ENCODE measurements at places on chromosomes 13 and 19.

DNA sequence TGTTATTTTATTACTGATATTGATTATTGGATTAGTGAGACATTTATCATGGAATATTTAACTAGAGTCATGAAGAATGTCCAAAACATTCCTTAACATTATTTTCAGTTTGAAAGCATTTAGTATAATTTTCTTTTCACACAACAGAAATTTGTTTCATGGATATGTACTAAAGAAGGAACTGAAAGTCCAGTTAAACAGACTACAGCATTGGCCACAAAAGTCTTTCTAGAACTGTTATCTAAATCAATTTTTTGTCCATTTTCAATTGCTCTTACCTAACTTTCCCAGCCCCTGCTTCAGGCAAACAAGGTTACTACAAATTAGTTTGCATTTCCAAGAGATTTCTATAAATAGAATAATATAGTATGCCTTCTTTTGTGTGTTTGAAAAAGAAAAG lies 1018.0 kb upstream of the PCDH20 start:
- no peak for DNase-seq

- no peak for DNase-seq
These were observed 3.3 kb upstream of the AURKC start for GRCh38 chr19:57227502-57227901.

GRCh38 chr13:90713441-90714133 lies 633.9 kb upstream of the MIR17HG start:
- DNase-seq, result no peak

GRCh38 chr19:48632692-48633147 lies 4.5 kb downstream of the DBP start:
- no peak for DNase-seq

- DNase-seq, result no peak
These were observed 119.7 kb downstream of the ABCC4 start for GRCh38 chr13:95181586-95181985.

DNA sequence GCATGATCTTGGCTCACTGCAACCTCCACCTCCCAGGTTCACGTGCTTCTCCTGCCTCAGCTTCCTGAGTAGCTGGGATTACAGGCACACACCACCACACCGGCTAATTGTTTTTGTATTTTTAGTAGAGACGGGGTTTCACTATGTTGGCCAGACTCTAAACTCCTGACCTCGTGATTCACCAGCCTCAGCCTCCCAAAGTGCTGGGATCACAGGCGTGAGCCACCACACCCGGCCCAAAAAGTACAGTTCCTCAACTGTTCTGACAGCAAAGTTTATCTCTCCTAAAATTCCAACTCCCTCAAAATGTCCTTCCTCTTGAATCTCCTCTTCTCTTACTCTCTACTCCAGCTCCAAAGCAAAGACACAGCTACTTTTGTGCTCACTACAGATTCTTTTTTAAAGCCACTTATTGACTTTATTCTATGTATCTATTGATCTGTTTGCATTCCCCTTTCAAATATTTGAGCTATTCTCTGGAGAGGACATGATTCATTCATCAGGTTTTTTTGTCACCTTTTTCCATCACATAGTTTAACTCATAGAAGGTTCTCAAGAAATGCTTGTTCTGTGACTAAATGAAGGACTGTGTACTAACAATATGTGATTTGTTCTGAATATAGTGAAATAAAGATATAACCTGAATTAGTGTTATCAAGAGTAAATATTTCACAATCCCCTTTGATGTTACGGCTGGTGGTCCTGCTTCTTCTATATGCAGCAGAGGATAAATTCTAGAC lies 142.2 kb downstream of the TBC1D4 start:
- no peak for DNase-seq

GRCh38 chr19:53826876-53827275 lies 2.8 kb upstream of the NLRP12 start:
- no peak for DNase-seq

- DNase-seq, result no peak
These were observed 46.8 kb upstream of the URAD start for GRCh38 chr13:28035146-28035782.

GRCh38 chr13:109255141-109255856 lies 531.1 kb downstream of the IRS2 start:
- no peak for DNase-seq

DNA sequence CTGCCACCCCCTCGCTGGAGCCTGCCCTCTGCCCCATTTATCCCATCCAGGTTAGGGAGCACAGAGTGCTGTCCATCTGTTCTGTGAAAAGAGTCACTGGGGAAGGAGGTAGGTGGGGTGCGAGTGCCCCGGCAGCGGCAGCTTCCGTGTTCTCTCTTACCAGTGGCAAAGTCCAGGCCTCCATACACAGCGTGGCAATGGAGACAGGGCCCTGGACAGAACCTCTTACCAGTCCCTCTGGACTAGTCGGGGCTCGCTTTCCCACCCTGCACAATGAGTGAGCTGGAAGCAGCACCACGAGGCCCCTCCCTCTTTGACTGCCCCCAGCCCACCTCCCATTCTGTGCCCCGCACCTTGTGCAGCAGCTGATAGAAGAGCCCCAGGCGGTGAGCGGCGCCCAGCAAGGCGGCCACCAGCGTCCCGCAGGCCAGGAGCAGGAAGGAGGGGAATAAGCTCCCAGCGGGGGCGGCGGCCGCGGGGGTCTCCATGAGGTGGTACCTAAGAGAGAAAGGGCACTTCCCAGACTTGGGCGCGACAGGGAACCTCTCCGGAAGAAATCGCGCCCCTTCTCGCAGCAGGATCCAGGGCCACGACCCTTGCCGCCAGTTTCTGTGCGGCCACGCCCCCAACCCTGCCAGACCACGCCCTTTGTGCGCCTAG lies 17.5 kb downstream of the SYDE1 start:
- DNase-seq, result no peak
